ENCODE measurements at places on chromosomes 12 and 14. TPM values are rescaled to one million over a fixed set of nuclear protein-coding genes. Genes with fewer than 3 reads are reported as not detected.
A peak's percentile ranks its signal among the peaks of the same experiment; 100 is the strongest.

MYH6 gene
- 0.09 TPM for total RNA-seq

DNA sequence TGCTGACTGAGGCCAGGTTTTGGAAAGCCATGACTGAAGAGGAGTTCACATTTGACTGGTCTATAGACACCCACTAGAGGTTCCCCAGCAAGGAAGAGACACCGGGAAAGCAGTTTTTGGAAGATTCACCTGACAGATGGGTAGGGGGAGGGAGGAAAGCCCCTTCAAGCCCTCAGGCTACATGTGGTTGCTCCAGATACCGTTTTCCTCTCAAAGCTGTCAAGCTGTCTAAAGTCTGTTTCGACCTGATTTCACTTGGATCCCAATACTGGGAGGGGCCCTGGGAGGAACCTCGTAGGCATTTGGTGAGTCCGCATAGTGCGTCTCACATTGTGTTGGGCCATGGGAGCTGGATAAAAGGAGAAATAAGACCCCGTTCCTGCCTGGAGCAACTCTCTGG is 1.7 kb upstream of the LRP1 start:
- no peak for DNase-seq

DNA sequence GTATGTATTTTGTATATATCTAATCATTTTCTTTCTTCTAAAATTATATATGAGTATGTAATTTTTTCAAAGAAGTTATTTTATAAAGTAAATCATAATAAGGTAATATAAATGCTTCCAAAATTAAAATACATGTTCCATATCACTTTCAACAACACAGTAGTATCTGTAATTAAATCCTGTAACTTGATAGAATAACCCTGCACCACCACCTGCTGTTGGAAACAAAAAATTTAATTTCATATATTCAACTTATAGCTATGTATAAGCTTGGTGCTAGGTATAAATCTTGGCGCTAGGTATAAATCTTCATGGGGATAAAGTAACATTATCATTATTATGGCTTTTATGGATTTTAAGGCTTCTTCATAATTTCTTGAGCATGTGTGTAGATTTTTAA is 149.7 kb upstream of the DCN start:
- DNase-seq = no peak

HEATR5A gene
- total RNA-seq = 42.7 TPM

- no peak for DNase-seq
These were observed 70.0 kb downstream of the PDE3A start for GRCh38 chr12:20438299-20438779.

DNA sequence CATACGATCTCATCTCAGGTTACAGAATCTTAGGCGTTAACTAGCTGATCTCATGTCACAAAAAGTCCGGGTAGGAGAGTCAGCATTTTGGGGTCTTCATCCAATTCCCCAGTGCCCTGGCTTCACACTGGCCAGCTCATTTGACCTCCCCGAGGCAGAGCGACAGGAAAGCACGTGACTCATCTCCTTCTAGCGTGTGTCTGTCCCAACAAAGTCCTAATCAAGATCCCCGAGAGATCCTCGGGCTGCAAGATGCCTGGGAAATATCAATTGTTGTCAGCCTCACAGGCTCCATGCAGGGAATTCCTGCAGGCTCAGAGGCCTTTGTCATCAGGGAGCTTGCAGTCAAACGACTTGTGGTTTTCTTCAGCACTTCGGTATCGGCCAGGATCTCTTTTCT is 57.5 kb downstream of the ZNF664 start:
- no peak for DNase-seq

DNA sequence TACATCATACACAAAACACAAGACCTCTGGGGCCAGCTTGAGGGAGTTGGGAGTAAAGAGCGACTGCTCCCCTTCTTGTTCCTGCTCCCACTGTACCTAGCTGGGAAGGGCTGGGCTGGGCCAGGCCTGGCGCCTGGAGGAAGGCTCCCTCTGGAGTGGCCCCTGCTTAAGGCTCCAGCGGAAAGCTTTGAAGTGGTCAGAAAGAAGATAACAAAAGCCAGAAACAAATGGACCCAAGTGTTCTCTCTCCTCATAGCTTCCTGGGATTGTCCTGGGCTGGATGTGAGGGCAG is 25.3 kb downstream of the PRPF40B start:
- no peak for DNase-seq

GRCh38 chr14:89418452-89418851 is 1.4 kb upstream of the FOXN3 start:
- DNase-seq = no peak

SERPINA1 gene
- 1.9 TPM for total RNA-seq

GRCh38 chr14:76584271-76584702 is 177.0 kb upstream of the VASH1 start:
- no peak for DNase-seq

OLR1 gene
- 4.8 TPM for total RNA-seq

BMP4 gene
- total RNA-seq = 1.9 TPM

GRCh38 chr14:96309896-96310330 is 53.2 kb downstream of the ATG2B start:
- no peak for DNase-seq

- no peak for DNase-seq
These were observed 38.4 kb downstream of the AKAP6 start for GRCh38 chr14:32367516-32367915.

DNA sequence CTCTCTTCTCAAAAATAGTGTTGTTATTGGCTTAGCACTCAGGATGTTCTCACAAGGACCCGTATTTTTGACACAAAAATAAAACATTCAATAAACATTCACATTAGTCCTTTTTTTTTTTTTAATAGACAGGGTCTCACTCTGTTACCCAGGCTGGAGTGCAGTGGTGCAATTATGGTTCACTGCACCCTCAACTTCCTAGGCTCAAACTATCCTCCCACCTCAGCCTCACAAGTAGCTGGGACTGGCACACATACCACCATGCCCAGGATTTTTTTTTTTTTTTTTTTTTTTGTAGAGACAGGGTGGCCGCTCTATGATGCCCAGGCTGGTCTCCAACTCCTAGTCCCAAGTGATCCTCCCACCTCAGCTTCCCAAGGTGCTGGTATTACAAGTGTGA is 27.0 kb downstream of the PPP1R13B start:
- no peak for DNase-seq

B3GNT4 gene
- 8.3 TPM for total RNA-seq

DNA sequence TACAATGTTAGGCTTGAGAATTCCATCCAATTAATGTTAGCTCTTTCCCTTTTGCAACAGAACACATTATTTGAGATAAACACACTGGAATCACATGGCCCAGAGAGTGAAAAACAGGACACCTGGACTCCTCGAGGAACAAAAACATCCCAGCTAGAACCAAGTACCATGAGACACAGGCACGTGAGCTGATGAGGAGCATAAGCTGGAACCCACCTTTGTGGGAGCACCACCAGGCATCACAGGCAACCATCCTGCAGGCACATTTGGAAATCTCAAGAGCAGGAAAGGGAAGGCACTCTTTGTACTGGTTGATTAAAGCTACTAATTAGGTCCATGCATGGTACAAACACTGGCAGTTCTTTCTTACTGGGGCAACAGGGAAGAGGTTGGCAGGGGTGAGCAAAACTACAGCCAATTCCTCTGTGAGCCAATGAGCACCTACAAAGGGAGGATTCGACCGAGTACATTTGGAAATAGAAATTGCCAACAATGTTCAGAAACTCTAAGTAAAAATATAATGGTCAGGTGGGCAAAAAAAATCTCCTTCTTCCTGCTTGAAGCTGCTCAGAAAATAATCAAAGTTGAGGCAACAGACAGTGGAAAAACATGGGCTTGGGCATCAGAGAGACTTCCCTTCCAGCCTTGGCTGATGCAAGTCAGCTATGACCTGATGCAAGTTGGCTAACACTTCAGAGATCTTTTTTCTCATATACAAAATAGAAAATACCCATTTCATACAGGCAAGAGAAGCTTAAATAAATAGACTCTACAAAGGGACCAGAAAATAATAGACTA is 216.7 kb downstream of the NUAK1 start:
- DNase-seq = peak; percentile 54

DNA sequence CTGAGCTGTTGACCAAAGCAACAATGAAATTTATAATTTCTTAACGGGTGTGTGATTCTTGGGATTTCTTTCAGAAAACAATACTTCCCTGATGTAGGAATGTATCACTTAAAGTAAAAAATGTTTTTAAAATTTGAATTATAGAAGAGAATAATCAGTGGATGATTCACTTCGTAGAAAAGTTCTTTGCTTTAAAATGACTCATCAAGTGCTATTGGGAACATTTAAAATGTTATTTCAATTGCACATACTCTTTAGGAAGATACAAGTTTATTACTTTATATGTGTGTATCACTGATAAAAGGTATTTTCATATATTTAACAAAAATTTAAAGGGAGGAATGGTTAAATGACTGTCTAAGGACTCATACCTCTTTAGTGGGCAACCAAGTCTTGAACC is 155.3 kb downstream of the PDE3A start:
- no peak for DNase-seq
